ENCODE measurements at places on chromosomes 3 and 15.

DNA sequence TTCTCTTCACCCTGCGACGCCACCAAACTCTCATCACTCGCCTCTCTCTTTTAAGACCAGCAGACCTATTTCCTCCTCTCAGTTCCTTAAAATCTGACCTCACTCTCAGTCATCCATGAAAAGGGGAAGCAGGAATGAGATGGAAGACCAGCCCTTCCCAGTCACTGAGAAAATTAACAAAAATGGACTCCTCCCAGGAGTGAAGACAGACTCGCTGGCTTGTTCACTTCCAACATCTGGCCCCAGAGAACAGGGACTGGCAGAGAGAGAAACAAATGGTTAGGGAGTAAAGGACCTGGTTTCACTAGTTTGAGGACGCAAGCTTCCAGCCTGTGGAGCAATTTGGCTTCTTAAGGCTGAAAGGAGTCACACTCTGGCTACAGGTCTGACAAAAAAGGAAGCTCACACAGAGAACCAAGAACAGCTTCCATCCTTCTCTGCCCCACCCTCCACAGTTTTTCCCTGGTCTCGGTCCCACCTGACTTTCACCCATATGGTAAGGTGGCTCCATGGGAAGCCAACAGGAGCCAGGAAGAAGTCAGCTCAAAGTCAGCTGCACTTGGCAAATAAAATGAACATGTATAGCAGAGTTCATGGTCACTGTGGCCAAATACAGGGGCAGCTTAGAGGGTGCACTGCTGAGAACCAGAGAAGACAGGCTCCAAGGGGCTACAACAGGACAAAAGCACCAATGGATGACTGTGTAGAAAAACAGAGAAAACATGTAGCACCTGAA lies 57.2 kb downstream of the ITGB5 start:
- no peak for DNase-seq

GRCh38 chr3:16378920-16379319 lies 113.9 kb downstream of the OXNAD1 start:
- no peak for DNase-seq

GRCh38 chr15:63362885-63363284 lies 18.8 kb downstream of the CA12 start:
- no peak for DNase-seq

GRCh38 chr3:186806089-186807055 lies at the start of gene RFC4:
TSS of gene RFC4 (minus strand) at chr3:186806482. CDS start at chr3:186804713, 1,769 bp downstream.
- peak; percentile 86 for DNase-seq

- no peak for DNase-seq
Measured at GRCh38 chr3:173819368-173819767, 421.8 kb downstream of the NLGN1 start.

DNA sequence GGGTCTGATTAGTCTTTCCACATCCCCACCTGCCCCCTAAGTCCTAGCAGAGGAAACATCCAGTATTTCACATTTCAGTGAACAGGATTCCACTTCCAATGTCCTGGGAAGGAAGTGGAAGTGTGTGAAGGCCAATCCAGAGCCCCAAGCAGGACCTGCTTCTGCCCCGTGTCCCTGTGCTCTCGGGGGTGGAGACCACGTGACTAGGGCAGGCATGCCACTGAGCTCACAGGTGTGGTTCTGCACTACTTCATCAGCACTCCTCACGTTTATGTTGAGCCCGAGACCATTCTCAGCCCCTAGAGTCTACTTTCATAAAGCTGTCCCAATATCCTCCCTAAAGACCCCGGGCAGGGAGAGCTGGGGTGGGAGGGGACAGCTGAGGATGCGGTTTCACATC lies 84.3 kb downstream of the RAB11A start:
- no peak for DNase-seq

Measured in heart right ventricle (tissue), 16 donors.